Left ventricle myocardium inferior (tissue), 1 donor: ENCODE measurements at places on chromosomes 13 and 19. TPM values are rescaled to one million over a fixed set of nuclear protein-coding genes. Genes with fewer than 3 reads are reported as not detected.

GRCh38 chr19:22935151-22935550, 67.8 kb downstream of the ZNF728 start:
- no peak for DNase-seq

- DNase-seq = no peak
Measured at GRCh38 chr19:42113641-42114348, 18.5 kb downstream of the POU2F2 start.

GRCh38 chr13:84466461-84466860, 584.2 kb upstream of the SLITRK1 start:
- no peak for DNase-seq

GRCh38 chr19:16400911-16401591, 70.7 kb downstream of the EPS15L1 start:
- no peak for DNase-seq

DNA sequence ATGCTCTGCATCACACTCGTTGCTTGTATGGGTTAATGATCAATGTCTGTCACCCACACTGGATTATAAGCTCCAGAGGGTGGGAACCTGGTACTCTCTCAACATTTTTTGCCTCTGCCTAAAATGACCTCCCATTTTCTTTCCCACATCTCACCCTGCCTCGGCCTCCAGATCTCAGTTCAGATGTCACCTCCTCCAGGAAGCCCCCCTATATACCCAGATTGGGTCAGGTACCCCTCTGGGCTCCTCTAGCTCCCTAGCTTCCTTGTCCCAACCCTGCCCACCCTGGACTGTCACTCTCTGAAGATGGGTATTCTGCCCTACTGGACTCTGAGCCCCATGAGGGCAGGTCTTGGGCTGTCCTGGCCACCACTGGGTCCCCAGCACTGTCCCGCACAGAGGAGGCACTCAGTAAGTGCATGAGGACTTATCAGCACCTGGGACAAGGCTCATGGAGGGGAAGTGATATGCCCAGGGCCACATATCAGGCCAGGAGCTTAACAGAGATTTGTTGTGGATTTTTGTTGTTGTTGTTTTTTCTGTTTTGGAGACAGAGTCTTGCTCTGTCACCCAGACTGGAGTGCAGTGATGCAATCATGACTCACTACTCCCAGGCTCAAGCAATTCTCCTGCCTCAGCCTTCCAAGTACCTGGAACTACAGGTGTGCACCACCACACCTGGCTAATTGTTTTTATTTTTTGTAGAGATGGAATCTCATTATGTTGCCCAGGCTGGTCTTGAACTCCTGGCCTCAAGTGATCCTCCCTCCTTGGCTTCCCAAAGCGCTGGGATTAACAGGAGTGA, 23.8 kb downstream of the PRKD2 start:
- DNase-seq = no peak

DNA sequence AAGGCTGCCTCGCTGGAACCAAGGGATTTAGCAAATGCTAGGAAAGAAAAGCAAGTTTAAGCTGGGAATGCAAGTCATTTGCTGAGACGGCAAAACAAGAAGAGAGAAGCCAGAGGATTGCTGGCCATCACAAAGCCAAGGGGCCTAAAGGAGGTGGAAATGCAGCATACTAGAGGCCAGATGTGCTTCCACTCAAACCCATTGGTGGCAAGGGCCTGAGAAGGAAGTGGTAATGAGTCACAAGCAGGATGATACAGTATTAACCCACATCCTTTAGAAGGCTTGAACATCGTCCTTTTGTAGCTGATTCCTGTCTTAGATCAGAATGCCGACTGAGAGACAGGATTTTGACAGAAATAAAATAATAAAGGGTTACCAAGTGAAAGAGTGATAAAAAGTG, 68.2 kb downstream of the ITGBL1 start:
- DNase-seq = no peak

TRAPPC6A gene
- 15.8 TPM for total RNA-seq
